ENCODE measurements at places on chromosomes 12 and 14.

DNA sequence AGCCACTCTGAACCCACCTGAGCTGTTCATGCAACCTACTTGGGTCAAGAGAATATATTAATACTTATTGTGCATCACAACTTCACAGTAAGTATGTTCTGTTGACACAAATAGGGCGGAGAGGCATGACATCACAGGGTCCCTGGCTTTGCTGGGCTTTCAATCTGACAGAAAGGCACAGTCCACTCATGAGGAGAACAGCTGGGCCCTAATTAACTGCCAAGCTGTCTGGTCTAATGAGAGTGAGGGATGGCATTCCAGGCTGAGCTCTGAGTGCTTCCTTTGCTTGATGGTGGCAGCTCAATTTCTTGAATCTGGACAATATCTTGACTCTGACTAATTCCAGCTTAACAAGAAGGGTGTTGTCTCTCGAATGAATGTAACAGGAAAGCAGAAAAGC lies 2.0 kb downstream of the EFCAB11 start:
- peak overlapping the region; percentile 22 for H3K4me3 ChIP-seq
- peaks cover 40% of the 10 kb centered on the region for H3K4me1 ChIP-seq
- H3K27me3 ChIP-seq, result no peaks in the 10 kb centered on the region

GRCh38 chr14:90508536-90509254 lies 111.9 kb downstream of the CALM1 start:
- DNase-seq, result no peak
- H3K36me3 ChIP-seq, result no peaks in the 10 kb centered on the region
- H3K27ac ChIP-seq, result no peak overlapping the region
- H3K4me3 ChIP-seq, result no peak overlapping the region
- H3K4me1 ChIP-seq, result no peaks in the 10 kb centered on the region
- H3K27me3 ChIP-seq, result peaks cover 12% of the 10 kb centered on the region

DNA sequence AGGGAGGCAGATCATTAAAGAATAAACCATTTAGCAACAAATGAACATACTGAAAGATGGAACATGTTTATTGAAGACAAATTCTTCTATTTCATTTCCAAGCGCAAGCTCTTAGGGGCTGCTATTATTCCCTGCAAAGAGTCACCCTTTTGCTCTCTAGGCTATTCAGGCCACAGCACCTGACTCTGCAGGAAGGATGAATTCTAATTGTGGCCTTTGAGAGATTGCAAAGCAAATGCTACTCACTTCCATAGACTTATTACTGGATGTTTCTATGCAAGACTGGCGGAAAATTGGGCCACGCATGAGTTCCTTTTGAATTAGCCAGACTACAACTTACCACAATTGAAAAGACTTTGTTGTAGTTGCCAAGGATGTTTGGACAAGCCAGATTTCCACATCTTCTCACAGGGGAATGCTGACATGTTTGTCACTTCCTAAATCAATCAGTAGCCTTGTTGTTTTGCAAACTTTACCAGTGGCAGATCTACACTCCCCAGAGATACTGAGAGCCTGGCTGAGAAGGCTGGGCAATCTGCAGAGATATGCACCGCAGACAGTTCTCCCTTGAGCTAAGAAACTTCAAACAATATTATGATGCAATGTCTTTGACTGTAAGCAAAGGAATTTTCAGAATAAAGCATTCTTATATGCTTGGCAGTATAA lies 334.3 kb upstream of the SYT1 start:
- H3K36me3 ChIP-seq, result no peaks in the 10 kb centered on the region
- H3K4me1 ChIP-seq, result no peaks in the 10 kb centered on the region
- no peak overlapping the region for H3K27ac ChIP-seq
- no peak for DNase-seq

DNA sequence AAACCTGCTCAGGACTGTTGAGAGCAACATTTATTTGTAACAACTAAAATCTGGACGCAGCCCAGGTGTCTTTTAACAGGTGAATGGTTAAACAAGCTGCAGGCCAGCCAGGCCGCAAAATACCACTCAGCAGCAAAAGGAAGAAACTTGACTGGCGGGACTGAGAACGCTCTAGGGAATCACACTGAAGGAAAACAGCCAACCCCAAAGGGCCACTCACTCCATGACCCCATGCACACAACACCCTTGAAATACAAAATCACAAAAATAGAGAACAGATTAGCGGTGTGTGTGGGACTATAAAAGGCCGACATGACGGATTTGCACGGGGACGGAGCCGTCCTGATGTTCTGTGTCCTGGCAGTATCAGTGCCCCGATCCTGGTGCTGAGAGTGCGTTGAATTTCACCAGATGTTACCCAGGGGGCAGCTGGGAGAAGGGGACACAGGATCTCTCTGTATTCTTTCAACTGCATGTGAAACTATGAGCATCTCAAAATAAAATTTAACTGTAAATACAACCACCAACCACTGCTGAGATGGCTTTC lies 23.0 kb downstream of the VPS37B start:
- H3K4me1 ChIP-seq, result peaks cover 74% of the 10 kb centered on the region
- H3K4me3 ChIP-seq, result no peak overlapping the region
- DNase-seq, result no peak
- H3K27me3 ChIP-seq, result peaks cover 8% of the 10 kb centered on the region
- H3K36me3 ChIP-seq, result peaks cover 45% of the 10 kb centered on the region

DNA sequence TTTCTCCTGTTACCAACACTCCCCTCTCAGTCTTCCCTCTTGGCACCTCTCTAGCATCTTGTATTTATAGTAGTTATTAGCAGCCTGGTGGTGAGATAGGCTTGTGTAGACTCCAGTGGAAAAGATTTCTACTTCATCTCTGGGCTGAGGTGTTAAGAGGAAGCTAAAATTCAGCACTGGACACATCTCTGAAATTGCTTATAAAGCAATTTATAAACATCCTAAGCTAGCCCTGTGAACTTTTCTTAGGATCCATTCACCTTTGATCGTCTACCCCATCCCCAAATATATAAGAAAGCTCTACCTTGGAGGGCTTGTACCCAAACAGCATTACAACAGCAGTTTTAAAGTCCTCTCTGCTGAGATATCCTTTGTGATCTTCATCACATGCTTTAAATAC lies 928 bp downstream of the EFCAB11 start:
- peaks cover 50% of the 10 kb centered on the region for H3K4me1 ChIP-seq
- H3K27ac ChIP-seq, result no peak overlapping the region
- peaks cover 26% of the 10 kb centered on the region for H3K36me3 ChIP-seq
- peak overlapping the region; percentile 95 for H3K4me3 ChIP-seq
- H3K27me3 ChIP-seq, result no peaks in the 10 kb centered on the region
- no peak for DNase-seq

DNA sequence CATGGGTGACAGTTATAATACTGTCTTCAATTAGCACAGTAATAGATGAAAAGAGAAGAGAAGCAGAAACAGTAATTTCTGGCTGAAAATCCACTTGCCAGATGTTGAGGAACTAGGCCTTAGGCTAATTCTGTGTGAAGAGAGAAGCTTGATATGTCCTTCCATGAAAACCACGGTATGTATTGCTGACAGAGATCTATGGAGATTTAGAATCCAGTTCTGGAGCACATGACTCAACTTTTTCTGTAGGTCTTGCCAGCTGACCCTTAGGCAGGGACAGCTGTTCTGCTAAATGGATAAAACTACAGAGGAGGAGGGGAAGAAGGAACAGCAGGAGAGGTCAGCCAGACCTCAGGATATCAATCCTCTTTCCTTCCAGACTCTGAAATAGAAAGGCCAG lies 211.5 kb downstream of the PRKD1 start:
- no peaks in the 10 kb centered on the region for H3K27me3 ChIP-seq
- H3K36me3 ChIP-seq, result no peaks in the 10 kb centered on the region
- no peak overlapping the region for H3K4me3 ChIP-seq
- H3K4me1 ChIP-seq, result no peaks in the 10 kb centered on the region
- DNase-seq, result no peak

GRCh38 chr12:11477110-11477509 lies 81.7 kb upstream of the PRB2 start:
- no peak overlapping the region for H3K27ac ChIP-seq
- peaks cover 10% of the 10 kb centered on the region for H3K27me3 ChIP-seq
- no peak for DNase-seq
- no peaks in the 10 kb centered on the region for H3K36me3 ChIP-seq
- no peak overlapping the region for H3K4me3 ChIP-seq
- H3K4me1 ChIP-seq, result no peaks in the 10 kb centered on the region

DNA sequence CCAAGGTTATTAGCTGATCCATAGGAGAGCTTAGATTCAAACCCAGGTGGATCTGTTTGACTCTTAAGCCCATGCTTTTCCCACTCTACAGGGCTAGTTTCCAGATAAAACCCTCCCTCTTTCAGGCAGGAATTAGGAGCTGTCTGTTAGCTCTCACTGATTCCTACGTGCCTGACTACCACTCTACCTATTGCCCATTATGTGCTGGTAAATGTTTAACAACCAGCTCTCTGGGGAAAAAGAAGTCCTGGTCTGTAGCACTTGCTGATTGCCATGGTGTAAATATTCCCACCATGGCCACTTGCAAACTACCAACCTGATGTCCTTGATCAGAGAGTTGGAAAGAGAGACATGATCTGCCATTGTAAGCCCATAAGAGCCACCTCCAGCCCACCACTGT lies 65.5 kb upstream of the BDKRB2 start:
- H3K27me3 ChIP-seq, result peaks cover 7% of the 10 kb centered on the region
- DNase-seq, result no peak
- no peaks in the 10 kb centered on the region for H3K36me3 ChIP-seq

- H3K27ac ChIP-seq, result no peak overlapping the region
- no peak for DNase-seq
- no peaks in the 10 kb centered on the region for H3K4me1 ChIP-seq
These were observed 218.9 kb upstream of the CDKN3 start for GRCh38 chr14:54177641-54178621.

DNA sequence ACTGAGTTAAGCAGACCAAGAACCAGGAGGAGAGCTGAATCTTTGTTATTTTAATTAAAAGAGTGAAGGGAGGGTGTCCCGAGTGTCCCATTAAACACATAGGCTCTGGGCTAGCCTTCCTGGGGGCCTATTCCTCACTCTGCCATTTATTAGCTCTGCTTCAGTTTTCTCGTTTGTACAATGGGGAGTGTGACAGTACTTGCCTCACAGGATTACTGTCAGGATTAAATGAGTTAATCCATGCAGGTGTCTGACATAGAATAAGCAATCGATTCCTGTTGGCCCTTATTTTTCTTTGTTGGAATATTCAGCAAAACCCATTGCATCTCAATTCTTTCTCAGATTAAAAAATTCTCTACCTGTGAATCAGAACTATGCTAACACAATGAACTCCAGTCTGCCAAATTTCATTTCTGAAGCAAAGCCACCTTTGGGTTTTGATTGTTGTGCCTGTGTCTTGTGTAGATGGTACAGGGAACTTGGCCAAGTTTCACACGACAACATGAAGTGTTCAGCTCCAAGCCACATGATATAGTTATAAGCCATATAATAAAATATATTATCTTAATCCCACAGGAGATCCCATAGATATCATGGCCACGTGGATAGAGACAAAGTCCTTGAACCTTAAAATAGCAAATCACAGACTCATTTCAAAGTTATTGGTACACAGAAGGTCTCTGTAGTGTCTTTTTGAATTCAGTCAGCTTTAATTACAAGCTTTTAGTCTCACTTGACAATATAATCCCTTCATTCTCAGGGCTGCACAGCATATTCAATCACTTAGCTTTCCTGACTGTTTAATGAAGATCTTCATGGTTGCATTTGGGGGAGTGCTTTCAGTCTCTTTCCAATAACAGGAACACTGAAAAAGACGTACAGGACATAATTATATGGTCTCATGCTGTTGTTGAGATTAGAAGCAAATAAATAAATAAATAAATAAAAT lies 34.4 kb upstream of the CRY1 start:
- H3K27me3 ChIP-seq, result peaks cover 8% of the 10 kb centered on the region
- H3K4me3 ChIP-seq, result no peak overlapping the region
- no peak overlapping the region for H3K27ac ChIP-seq
- no peaks in the 10 kb centered on the region for H3K4me1 ChIP-seq
- H3K36me3 ChIP-seq, result no peaks in the 10 kb centered on the region

DNA sequence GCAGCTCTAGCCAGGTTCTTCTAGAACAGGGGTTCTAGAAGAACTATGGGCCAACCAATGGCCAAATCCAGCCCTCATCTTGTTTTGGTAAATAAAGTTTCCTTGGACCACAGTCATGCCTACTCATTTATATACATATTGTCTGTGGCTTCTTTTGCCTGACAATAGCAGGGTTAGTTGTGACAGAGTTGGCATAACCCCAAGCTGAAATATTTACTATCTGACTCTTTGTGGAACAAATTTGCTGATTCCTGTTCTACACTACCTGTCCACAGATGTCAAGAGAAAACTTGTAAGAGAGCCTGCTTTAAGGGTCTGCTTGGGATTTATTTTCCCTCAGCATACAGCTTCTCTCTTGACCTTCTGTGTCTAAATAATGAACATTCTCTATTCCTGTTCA lies 289.0 kb downstream of the KSR2 start:
- no peaks in the 10 kb centered on the region for H3K36me3 ChIP-seq
- no peak overlapping the region for H3K4me3 ChIP-seq
- no peaks in the 10 kb centered on the region for H3K27me3 ChIP-seq
- DNase-seq, result no peak

- no peak overlapping the region for H3K27ac ChIP-seq
- DNase-seq, result no peak
- no peaks in the 10 kb centered on the region for H3K4me1 ChIP-seq
- no peak overlapping the region for H3K4me3 ChIP-seq
These were observed 15.2 kb downstream of the SERPINA12 start for GRCh38 chr14:94494085-94494484.

DNA sequence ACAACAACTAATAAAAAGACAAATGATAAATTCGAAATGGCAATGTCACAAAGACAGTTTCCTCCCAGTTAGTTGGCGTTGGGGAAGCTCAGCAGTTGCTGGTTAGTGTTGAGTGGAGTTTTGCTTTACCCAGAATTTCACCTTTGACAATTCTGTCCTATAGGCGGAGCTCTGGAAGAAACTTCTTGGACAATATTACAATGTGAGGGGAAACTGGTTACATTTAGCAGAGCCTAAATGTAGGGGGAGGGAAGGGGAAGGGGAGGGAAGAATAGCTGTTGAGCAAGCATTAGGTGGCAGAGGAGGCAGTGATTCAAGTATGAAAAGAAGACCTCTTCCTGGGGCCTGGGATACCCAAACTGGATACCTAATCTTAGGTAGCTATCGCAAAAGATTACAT lies 51.4 kb downstream of the BDKRB1 start:
- no peaks in the 10 kb centered on the region for H3K4me1 ChIP-seq
- H3K27me3 ChIP-seq, result no peaks in the 10 kb centered on the region
- no peak overlapping the region for H3K4me3 ChIP-seq
- no peak for DNase-seq
- H3K27ac ChIP-seq, result no peak overlapping the region
- peaks cover 20% of the 10 kb centered on the region for H3K36me3 ChIP-seq

- peaks cover 9% of the 10 kb centered on the region for H3K4me1 ChIP-seq
- DNase-seq, result no peak
- H3K36me3 ChIP-seq, result no peaks in the 10 kb centered on the region
- H3K27ac ChIP-seq, result no peak overlapping the region
- H3K4me3 ChIP-seq, result no peak overlapping the region
- peaks cover 8% of the 10 kb centered on the region for H3K27me3 ChIP-seq
These were observed 114.2 kb downstream of the BRMS1L start for GRCh38 chr14:35940291-35940690.

DNA sequence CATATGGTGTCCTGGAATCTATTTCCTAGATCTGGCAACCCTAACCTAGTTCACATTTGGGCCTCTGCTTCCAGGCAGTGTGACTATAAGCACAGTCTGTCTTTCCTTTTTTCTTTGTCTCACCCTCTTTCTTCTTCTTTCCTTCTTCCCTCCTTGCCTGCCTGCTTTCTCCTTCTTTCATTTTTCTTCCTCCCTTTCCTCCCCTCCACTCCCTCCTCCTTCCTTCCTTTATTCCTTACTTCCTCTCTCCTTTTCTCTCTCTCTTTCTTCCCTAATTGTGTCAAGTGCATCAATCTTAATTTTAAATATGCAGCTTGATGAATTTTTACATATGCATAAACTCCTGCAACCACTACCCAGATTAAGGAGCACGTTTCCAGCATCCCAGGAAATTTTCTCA lies 4.6 kb upstream of the DAO start:
- no peak overlapping the region for H3K27ac ChIP-seq
- no peaks in the 10 kb centered on the region for H3K36me3 ChIP-seq
- H3K4me3 ChIP-seq, result no peak overlapping the region

All from activated T-helper 1 cell treated with anti-CD3 and anti-CD28 coated beads, Interleukin-12 subunit alpha, Interleukin-12 subunit beta, Interleukin-2, Interleukin-4 antibody, amounts not matched to agents 30 ng/mL and 10 ng/mL and 1 ng/mL, durations not matched to agents 14 hours and 24 hours and 36 hours (primary cell).